ENCODE measurements at places on chromosomes 2 and 18.

DNA sequence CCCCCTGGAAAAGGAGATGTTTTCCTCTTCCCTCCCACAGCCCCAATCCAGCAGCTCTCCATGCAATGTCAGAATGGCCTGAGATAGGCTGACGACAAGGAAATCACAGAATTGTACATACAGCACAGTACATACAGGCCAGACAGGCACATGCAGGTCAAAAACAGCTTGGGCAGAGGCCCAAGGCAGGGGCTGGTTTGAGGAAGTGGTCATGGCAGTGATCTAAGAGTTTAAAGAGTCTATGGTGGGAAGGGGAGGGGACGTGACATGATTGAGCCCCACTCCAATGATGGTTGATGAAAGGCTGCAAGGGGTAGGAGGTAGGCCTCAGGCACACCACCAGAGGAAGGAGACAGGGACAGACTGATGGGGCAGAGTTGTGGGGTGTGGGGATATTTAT is 4.3 kb downstream of the DCTN1 start:
- no peak for DNase-seq

DNA sequence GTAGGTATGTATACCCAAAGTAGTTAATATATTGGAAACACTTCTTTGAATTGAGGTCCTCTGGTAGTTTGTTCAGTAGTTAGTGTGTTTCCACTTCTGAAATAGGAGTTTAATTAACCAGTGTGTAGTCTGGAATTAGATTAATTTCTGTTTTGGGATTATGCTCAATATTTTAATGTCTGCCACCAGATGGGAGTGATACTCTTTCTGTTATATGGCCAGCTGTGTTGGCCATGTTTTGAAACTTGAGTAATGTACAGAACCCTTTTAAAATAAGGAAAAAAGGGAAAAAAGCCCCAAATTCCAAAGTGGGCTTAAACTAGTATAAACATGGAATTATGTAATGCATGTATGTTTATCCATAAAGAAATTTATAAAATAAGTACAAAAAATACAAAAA is 147.7 kb downstream of the CTNNA2 start:
- DNase-seq, result no peak

DNA sequence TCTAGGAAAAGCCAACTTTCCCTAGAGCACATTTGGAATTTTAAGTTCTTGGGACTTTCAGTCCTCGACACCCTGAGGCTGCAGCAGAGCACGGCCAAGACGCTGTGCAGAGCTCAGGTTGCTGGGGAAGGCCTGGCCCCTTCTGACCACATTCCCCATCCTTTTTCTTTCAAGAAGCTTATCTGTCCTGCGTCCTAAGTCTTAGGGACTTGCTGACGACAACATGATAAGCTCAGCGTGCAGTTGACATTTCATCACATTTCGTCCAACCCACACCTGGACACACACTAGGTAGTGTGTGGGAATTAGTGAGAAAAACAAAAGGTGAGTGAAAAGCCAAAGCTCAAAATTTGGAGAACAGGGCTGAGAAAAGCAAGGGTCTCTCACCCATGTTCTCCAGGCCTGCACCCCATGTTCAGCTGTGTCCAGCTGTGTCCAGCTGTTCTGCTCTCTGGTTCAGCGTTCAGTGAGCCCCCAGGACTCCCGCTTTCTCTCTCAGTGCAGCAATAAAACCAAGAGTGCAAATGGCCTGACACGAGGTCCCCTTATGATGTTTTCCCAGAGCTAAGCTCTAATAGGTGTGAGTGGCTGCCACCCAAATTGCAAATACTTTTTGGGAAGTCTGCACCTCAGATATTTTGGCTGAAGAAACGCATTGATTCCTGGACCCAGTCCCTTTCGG is 101.9 kb downstream of the RGPD3 start:
- no peak for DNase-seq

GRCh38 chr2:199488772-199489400 is 31.1 kb upstream of the SATB2 start:
- peak; percentile 21 for DNase-seq

GRCh38 chr2:236874866-236875481 is 210.7 kb upstream of the COPS8 start:
- no peak for DNase-seq
